LNCaP clone FGC (cell line): ENCODE measurements at places on chromosomes 6 and 20.

- DNase-seq = no peak
Measured at GRCh38 chr6:156886409-156886808, 109.2 kb downstream of the ARID1B start.

DNA sequence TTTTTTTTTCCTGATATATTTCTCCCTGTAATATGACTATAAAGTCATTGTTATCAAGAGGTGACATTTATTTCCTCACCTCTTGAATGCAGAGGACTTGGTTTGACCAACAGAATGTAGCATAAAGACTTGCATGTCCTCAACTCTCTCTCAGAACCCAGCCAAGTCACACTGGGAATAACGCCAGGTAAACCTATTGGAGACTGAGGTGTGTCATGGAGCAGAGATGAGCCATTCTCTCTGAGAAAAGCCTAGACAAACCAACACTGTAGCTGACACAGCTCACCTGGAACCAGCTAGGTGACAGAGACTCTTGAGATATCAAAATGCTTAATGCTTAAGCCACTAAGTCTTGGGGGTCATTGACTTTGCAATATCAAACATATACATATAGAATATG lies 533.6 kb downstream of the HAO1 start:
- DNase-seq = no peak

DNA sequence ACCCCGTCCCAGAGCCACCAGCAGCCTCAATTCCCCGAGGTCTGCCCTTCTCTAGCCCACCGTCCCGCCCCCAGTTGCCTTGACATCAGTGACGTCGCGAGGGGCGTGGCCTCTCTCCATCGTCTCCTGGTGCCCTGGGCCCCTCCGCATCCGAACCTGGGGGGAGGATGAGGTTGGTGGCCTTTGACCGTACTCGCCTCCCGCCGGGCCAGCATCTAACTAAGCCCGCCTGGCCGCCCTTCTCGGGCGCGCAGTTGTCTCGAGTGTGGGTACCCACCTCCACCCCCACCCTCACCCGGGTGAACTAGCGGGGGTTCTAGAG lies 5.5 kb upstream of the ARMC12 start:
- DNase-seq = no peak

DNA sequence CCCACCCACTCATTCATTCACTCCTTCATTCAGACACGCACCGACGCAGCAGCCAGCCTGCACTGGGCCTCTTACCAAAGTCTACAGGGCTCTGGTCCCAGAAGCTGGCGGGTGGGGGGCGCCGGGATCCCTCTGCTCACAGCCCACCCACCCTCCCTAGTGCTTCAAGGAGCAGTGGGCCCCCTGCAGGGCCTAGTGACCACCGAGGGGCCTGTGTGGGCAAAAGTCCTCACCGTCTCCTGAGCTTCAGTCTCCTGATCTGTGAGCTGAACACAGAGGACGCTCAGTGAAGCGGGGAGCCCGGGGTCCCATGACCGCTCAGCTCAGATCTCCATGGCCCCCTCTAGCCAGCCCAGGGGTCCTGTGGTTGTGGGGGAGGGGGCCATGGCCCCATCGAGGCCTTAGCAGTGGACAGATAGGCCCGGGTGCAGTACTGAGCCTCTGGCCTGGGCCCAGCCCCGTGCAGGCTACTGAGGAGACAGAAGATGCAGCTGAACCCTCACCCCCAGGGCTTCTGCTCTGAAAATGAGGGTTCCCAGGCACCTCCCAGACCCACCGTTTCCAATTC lies 33.4 kb upstream of the MRGBP start:
- no peak for DNase-seq

DNA sequence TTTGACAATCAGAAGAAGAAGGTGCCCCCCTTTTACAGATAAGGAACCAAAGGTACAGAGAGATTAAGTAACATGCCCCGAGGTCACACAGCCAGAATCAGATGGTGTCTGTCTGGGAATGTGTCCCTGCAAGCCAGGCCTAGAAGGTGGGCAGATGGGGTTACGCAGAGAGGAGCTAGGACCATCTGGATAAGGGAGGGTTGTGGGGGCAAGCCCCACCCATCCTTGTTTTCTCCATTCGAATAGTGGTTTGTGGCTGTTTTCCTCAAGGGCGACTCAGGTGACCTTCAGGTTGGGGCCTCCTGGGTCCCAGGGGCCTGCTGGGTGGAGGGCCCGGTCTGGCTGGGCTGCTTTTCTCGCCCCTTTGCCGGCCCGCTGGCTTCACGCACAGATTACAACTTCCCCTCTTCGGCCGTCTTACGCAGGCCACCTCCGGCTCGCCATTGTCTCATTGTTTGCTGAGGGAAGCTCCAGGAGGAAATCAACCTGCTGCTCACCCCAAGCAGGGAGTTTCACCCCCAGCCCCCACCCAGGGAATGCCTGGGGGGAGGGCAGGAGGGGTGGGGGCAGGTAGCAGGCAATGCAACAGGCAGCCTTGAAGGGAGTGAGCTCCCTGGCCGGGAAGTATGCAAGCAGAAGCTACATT lies 30.8 kb upstream of the CSNK2A1 start:
- no peak for DNase-seq

- DNase-seq = no peak
Measured at GRCh38 chr20:62143957-62144825, 622 bp downstream of the SS18L1 start.

- DNase-seq = no peak
Measured at GRCh38 chr6:21198032-21198640, 395.4 kb upstream of the SOX4 start.

GRCh38 chr6:136103763-136104311 lies 146.3 kb downstream of the MTFR2 start:
- DNase-seq = no peak

DNA sequence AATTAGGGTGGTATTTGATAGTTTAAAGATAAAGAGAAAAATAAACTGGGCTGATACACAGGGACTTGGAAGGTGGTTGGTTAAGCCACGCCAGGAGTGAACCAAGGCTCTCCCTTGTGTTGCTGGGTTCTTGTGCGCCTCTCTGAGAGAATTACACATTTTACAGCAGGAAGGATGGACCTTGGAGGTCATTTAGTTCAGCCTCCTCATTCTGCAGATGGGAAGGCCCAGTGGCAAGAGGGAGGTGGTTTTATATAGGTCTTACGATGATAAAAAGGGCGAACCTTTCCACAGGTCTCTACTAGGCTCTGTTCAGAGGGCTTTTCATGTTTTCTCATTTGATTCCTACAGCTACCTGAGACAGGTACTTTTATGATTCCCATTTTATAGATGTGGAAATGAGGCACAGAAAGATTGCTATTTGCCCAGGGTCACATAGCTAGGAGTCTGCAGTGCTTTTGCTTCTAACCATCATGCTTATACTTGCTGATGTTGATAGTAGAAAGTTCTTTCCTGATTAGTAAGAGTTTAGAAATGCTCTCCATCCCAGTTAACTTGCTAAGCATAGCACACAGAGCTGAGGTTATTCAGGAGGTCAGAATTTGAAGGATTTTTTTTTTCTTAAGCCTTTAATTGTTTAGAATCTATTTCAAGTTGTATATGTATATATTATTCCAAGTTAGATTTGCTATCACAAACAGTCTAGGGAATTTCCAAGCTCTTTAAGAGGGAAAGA lies 12.8 kb downstream of the HIVEP1 start:
- no peak for DNase-seq

DNA sequence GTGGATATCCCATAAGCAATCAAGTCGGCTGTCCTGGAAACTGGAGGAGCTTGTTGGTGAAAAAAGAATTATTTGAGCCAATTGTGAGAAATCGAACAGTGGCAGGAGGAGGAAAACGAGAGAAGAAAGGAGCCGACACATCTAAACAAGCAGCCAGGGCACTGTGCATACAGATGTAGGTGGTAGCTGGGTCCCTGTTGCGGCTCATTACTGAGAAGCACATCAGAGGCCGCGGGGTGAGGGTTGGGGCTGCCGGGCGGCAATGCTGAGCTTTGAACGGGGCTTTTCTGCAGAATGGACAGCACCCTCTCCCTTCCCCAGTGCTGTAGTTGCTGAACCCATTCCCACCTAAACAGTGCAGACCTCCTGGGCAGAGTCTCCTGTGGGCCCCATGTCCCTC lies 4.1 kb upstream of the LEMD2 start:
- DNase-seq = no peak

DNA sequence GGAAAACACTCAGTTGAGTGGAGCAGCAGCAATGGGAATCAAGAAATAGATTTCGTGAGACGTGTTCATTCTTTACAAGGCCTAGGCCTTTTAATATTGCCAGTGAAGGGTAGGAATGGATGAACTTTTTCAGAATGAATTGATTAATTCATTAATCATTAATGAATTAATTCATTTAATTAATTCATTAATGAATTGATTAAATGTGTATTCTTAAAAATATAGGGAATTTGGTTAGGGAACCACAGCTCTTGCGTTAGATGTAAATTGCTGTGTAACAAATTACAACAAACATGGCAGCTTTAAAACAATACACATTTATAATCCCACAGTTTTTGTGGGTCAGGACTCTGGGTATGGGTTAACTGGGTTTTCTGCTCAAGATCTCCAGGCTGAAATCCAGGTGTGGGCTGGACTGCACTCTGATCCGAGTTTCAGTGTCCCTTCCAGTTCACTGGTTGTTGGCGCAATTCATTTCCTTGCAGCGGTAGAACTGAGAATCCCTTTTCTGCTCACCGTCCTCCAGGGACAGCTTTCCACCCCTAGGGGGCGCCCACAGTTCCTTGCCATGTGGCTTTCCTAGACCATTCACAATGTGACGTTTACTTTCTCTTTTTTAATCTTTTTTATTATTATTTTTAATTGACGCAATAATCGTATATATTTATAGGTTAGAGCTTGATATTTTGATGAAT lies 32.8 kb upstream of the BCAS1 start:
- no peak for DNase-seq

- peak; percentile 48 for DNase-seq
Measured at GRCh38 chr6:125314009-125314581, 12.3 kb upstream of the HDDC2 start.

DNA sequence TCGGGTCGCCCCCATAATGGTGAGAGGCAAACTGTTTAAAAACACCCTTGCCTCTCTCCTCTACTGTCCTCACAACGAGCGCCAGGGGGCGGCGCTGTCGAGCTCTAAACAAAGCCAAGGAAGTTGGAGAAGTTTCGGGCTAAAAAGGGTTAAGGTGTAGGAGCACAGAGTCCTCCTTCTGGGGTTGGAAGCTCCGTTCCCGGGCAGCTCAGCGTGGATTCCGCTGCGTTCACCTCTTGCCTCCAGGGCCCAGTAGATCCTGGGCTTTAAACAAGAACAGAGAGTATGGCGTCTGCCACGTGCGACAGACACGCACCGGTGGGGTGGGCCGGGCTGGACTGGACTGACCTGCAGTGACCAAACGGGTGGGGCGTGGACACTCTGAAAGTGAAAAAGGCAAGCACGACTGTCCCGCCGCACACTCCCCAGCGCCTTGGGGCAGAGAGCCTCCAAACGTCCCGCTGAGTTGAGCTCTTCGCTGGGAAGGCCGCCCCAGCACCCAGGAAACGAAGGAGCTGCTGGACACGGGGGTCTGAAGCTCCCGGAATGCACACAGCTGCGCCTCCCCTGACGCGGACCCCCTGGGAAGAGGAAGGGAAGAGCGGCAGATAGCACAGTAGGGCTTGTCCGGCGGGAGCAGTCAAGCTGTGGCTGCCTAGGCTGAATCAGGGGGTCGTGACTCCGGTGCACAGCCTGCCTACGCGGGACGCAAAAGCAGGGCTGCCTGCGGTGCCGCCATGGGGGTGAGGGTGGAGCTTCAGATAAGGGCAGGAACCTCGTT lies 1.6 kb upstream of the THBD start:
- DNase-seq = peak; percentile 14

DNA sequence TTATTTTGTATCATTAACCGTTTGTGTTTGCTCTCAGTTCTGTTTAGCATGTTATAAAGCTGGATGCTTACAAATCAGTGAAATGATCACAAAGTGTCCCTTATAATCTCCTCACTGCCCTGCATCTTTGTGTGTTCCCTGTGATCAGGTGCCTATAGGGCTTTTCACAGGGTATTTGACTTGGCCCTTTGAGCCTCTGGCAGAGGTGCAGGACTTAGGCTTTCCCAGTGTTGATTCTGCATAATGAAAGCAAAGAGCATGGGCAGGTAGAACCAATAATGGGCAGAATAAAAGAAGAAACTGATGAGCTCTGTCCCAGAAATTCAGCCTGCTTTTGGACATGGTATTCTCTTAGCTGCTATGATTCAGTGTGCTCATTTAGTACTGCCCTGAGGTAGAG lies 16.9 kb upstream of the PBOV1 start:
- peak; percentile 95 for DNase-seq

DNA sequence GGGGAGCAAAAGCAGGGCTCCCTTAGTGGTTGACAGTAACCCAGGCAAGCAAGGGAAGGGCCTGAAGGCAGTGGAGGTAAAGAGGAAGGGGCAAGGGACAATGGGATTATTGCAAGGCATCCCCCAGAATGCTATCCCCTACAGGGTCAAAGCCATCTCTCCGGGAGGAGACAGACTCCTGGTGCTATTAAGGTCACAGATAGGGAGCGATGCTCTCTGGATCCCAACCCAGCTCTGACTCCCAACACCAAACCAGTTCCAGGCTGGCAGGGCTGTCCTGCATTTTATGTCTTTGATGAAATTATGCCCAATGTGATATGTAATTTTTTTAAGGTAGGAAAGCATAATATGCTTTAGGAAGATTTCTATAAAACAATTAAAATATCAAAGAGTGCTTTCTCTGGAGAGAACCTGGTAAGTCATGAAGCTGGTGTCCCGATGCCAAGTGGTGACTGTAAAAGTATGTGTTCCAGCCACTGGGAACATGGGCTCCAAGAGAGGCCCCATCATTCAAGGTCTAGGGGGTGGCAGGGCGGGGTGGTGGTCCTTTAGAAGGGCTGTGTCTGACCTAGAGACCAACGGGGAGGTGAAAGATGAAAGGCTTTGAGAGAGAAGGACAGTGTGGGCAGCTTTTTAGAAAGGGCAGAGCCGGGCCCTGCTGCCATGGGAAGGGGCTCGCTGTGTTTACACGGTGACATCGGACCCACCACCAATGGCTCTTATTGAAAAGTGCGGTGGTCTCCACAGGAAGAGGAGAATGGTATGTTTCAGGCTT lies 276.5 kb downstream of the CDC5L start:
- DNase-seq = no peak

DNA sequence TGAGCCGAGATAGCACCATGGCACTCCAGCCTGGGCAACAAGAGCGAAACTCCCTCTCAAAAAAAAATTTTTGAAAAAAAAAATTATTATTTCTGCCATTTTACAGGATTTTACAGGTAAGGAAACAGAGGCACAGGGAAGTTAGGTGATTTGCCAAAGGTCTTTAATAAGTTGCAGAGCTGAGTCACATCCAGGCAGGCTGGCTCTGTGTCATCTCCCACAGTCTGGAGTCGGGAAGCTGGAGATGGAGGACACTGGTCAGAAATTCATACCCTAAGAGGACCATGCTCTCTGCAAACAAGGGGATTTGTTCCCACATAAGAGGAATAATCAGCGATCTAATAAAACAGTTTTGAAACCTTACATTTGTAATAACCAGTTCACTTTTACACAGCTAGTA lies 24.1 kb downstream of the HECA start:
- no peak for DNase-seq

DNA sequence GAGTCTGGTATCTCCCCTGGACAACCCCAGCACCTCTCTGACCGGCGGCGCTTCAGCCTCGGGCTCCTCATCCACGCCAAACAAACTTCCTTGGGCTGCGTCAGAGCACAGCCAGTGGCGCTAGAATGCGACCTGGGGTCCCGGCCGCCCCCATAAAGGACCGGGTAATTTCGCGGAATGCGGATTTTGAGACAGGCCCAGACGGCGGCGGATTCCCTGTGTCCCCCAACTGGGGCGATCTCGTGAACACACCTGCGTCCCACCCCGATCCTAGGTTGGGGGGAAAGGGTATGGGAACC lies 1.6 kb downstream of the FOXP4 start:
- DNase-seq = no peak

- DNase-seq = no peak
Measured at GRCh38 chr6:155252581-155252980, 11.2 kb upstream of the CLDN20 start.

- DNase-seq = no peak
Measured at GRCh38 chr20:3406481-3407039, 909 bp downstream of the DNAAF9 start.
